NCI-H510A treated with DMSO at 0.1 percent for 48 hours (cell line): ENCODE measurements at places on chromosomes 1 and 21.

DNA sequence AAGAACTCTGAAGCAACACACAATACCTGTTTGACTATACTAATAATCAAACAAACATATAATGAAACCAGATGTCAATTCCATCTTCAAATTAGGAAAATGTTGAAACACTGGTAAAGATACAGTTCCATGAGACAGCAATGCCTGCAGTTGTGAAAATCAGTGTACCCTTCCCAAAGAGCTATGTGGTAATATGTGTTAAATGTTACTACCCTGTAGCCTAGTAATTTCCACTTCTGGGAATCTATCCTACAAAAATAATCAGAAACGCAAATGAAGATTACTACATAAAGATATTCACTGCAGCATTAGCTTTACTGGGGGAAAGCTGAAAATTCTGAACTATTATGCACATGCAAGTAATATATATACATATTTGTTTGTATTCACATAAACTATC is 16.9 kb downstream of the GLIS1 start:
- no peak for DNase-seq

GRCh38 chr1:180898441-180899219 is 14.1 kb upstream of the KIAA1614 start:
- no peak for DNase-seq

DNA sequence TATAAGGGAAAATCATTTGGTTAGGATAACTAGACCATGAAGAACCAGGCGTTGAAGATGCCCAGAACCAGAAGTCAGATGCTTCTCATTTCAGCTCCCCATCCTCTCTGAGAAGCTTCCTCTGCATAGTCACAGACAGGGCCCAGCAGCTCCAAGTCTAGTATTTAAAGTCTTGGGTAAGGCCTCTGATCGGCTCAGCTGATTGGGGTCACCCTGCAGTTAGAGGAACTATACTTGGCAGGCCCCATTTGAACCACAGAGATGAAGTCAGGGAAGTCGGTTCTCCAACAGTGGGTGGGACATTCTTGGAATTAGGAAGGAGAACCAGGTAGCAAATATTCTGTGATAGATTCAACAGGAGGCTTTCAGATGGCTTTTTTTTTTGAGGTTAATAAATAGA is 48.3 kb downstream of the SLC22A15 start:
- DNase-seq, result no peak

- DNase-seq, result peak; percentile 99
Measured at GRCh38 chr1:40691538-40692428, at the start of gene NFYC. Gene NFYC, plus strand, starts transcription at chr1:40691704. Its CDS starts 47,140 bp downstream, at chr1:40738844.

- DNase-seq, result no peak
Measured at GRCh38 chr1:16162163-16162822, 6.4 kb upstream of the EPHA2 start.

- DNase-seq, result no peak
Measured at GRCh38 chr21:35020436-35020835, 28.7 kb downstream of the RUNX1 start.

DNA sequence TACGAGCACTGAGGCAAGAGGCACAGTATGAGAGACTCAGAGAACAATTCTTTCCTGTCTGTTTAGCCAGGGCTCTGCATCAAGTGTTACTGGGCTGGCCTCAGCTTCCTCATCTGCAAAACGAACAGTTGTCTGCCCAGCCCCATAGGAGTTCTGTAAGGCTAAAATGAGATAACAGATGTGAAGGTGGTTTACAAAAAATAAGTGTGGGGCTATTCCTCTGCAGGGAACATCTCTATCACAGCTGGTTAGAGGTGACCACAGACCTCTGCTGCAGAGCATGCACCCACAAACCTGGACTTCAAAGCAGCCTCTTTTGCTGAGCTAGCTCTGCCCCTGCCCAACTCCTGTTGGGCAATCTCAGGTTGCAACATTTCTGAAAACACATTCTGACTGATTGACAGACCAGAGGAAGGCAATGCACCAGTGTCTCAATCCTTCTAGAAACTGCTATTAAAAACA is 10.5 kb upstream of the OLIG1 start:
- no peak for DNase-seq

DNA sequence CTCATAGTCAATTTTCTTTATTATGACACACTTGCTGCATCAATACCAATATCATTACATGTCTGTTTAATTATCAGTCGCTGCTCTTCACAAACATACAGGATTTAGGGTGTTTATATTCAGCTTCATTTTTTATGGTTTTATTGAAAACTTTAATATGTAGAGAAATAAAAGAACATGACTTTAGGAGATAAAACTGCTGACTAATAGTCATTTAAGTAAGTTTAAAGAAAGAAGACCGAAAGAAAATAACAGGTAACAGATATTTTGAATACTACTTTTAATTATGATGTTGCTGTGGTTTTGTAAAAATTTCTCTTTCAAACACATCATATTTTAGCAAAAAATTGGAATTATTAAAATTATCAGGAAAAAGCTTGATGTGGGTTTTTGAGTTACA is 685.1 kb upstream of the BRINP3 start:
- DNase-seq, result no peak

- no peak for DNase-seq
Measured at GRCh38 chr1:67306547-67306946, 1.1 kb upstream of the IL12RB2 start.

DNA sequence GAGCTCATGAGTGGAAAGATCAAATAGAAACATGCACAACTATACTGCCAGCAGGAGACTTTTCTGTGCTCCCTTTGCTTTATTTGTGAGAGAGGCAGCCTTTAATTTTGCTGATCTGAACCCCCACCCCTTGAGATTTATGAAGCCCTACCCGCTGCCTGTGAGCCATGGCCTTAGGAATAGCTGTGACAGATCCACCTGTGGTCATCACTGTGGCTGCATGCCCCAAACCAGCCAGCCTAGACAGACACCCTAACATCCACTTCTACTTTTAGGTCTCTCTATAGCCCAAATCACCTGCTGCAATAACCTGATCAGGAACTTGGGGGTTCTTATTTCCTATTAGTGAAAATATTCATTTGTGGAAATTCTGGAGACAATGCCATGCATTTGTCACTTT is 196.2 kb downstream of the C1orf94 start:
- DNase-seq, result no peak

DNA sequence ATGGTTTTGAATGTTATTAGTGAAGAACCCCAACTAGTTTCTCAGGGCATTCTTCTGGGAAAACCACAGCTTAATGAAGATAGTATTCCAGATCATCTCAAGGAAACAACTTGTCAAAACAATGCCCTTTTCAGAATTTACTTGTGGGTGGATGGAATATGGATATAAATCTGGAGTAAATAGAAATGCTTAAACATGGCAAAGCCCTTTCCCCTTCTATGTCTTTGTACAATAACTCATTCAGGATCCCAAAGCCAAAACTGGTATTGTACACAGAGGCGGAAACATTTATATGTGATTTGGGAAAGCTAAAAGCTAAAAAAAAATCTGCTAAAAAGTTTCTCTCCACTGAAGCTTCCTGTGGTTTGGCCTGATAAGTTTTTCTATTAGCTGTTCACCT is 55.5 kb upstream of the RGS5 start:
- DNase-seq, result no peak

GRCh38 chr1:28565040-28565439 is 12.2 kb downstream of the TRNAU1AP start:
- no peak for DNase-seq

DNA sequence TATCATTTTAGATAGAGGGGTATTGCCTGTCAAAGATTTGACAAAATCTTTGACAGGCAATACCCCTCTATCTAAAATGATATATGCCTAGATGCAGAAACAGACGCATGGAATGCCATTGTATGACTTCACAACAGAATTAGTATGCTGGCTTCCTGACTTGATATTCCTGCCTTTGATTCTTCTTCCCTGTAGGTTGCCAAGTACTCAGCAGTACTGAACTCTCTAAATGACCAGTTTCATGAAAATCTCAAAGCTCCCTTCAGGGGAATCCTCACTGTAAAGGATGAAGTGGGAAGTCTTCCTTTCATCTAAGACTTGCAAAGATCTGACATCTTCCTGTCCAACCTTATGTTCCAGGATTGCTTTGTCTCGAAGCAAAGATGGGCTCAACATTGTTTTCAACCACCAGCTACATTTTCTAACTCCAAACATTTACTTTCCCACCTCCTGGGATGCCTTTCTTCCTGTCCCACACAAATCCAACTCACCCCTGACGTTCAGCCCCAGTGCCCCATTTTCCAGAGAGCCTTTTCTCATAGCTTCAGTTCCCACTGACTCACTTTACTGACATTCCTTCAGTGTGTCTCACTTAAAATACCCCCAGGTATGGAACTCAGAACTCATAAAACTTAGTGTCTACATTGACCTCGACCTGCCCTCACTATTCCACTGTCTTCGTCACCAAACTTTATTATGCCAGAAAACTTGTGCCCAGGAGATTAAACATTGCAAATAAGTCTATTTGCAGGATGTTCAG is 67.3 kb upstream of the KCNJ6 start:
- no peak for DNase-seq

DNA sequence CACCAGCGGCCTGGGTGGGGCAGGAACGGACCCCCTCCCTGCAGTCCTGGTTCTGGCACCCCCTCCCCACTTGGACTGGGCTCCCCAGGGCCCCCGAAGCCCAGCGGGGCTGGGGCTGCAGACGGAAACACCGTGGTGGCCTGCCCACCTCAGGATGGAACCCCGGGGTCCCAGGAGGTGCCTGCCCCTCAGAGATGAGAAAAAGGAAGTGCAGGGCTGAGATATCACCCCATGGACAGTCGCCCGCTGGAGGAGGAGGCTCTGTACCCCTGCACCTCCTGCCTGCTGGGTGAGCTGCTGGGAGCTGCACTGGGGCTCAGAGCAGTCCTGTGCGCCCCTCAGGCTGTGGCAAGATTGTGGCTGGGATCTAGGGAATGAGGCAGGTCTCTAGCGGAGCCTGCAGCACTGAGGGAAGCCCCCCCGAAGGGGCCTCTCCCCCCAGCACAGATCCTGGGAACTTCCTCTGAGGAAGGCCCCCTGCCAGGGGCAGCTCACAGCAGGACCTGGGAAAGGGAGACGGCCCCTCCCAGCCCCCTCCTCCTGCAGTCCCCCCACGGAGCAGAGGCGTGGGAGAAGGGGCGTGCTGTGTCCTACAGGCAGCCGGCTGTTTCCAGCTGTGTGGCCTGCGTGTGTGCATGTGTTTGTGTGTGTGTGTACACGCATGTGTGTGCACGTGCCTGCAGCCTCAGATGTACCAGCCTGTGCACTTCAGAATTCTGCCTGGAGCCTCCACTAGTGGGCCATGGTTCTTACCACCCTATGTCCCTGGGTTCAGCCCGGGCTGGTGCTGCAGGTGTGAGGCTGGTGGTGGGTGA is 6.9 kb downstream of the AGRN start:
- no peak for DNase-seq

DNA sequence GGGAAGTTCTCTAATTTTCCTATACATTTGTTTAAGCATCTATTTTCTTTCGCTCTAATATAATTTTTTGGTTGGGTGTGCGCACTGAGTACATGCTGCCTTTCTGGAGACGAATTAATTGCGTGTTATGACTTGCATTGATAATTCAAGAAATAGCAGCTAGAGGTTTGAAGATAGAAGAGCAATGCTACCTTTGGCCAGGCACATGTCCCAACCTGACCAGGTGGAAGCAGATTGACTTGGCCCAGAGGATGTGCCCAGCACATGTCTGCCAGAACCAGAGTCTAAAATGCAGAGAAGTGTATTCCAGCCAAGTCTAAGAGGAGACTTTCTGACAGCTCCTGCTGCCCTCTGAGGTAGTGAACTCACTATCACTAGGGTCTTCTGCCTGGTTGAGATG is 114.3 kb downstream of the SLC35F3 start:
- DNase-seq, result no peak

- DNase-seq, result peak; percentile 49
Measured at GRCh38 chr1:227999056-227999930, 7.5 kb upstream of the WNT3A start.

GRCh38 chr1:203065191-203065590 is 20.6 kb downstream of the MYOG start:
- DNase-seq, result no peak

DNA sequence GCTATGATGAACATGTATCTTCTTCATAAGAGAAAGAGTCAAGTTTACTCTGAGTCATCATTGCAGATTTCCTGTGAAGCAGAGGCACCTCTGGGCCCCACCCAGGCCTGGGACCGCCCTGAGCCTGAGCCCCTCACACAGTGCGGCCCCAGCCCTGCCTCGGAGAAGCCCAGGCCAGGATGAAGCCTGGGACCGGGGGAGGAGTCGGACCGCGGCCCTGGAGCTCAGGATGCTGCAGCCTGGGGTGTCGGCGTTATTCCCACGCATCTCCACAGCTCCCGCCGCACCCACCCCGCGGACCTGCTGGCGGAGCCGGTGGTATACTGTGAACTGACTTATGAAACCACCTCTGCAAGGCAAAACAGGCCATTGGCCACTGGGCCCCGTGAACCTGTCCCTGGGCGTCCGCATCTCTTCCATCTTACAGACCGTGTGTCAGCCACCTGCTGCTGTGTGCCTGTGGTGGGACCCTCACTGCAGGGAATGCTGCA is 2.4 kb upstream of the COL6A1 start:
- DNase-seq, result no peak

- DNase-seq, result no peak
Measured at GRCh38 chr1:9324246-9325096, 31.8 kb downstream of the SPSB1 start.

GRCh38 chr1:244732851-244733450 is 80.0 kb downstream of the DESI2 start:
- DNase-seq, result peak; percentile 7

DNA sequence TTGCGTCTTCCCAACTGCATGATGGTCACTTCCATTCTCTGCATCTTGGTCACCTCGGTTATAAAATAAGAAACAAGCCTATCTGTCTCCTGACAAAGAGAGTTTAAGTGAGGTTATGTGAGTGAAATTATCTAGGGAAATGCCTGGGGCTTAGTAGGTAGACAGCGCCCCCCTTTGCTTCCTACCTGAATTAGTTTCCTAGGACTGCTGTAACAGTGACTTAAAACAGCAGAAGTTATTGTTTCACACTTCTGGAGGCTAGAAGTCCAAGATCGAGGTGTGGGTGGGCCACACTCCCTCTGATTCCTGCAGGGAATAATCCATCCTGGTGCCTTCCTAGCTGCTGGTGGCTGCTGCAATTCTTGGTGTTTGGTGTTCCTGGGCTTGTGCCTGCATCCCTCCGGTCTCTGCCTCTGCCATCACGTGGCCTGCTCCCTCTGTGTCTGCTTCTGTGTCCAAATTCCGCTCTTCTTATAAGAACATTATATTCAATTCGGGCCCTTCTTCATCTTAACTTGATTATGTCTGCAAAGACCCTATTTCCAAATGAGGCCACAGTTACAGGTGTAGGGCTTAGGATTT is 92.6 kb downstream of the IGSF21 start:
- no peak for DNase-seq

- no peak for DNase-seq
Measured at GRCh38 chr1:235864469-235864868, 2.2 kb downstream of the LYST start.

DNA sequence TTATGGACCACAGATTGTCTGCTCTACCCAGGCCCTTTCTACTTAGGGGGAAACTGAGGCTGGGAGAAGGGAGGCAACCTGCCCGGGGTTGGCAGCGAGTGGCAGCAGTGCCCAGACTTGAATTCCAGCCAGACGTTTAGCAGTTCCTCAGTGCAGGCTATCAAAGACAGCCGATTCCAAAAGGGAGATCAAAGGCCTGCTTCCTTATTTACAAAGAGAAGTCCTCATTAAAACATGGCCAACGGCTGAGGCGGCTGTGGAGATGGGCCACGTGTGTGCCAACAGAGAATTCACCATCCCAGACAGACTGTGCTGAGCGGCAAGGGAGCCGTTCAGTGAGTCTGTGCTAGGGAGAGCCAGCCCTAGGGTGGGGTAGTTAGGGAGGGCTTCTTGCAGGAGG is 27.7 kb downstream of the C1QB start:
- DNase-seq, result no peak
